ENCODE measurements at places on chromosomes 5 and 9.

GRCh38 chr5:179404321-179405053, 59.2 kb upstream of the ADAMTS2 start:
- no peak for DNase-seq

DNA sequence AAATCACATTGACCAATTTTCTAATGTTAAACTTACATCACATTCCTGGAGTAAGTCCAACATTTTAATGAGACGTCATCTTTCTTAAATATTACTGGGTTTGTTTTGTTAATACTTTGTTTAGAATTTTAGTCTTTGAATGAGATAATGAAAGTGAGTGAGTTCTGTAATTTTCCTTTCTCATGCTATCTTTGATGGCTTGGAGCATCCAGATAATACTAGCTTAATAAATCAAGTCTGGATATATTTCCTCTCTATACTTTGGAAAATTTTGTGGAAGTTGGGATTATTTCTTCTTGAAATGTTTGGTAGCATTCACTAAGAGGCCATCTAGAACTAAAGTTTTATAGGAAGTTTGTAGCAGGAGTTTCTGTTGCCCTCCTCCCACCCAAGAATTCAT, 90.8 kb upstream of the IL7R start:
- no peak for DNase-seq

DNA sequence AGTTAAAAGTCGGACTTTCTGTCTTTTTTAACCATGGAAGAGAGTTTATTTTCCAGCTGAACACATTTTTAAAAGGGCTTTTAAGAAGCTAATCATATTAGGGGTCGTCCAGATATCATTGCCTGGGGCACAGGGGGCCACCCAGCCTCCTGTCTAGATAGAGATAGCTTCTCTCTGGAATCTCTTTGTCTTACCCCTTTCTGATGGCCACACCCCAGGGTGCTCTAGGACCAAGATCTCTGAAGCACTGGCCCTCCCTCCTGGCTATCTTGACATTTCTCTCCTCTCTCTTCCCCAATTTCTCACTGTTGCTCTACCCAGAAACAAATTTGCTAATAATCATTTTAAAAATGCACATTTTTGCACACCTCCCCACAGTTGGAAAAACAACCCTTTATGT, 204.4 kb downstream of the NXNL2 start:
- DNase-seq, result no peak

- DNase-seq, result peak; percentile 43
These were observed 2.8 kb downstream of the IL6ST start for GRCh38 chr5:55991768-55992486.

- DNase-seq, result no peak
These were observed 45.9 kb downstream of the WDR36 start for GRCh38 chr5:111138096-111138495.

DNA sequence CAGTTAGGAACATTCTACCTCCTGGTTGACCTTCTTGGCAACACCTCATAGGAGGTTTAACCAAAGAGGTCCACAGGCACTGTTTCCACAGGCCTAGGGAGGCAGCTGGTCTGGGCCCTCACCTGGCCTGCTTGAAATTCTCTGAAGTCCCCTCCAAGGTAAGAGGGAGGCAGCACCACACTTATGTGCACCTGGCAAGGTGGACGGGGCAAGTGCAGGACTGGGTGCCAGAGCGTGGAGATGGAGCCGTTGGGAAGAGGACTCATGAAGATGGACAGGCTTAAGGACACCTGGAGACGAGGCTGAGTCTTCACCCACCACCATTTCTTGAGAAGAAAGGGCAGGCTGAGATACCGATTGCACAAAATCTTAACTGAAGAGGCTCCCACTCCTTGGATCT, 6.6 kb upstream of the BARHL1 start:
- no peak for DNase-seq

Measured in CD4-positive, alpha-beta T cell treated with Interleukin-17A for 1 hour (primary cell).